ENCODE measurements at places on chromosomes 4 and X.

GRCh38 chr4:1684506-1685234, 557 bp upstream of the FAM53A start:
- no peak for DNase-seq

DNA sequence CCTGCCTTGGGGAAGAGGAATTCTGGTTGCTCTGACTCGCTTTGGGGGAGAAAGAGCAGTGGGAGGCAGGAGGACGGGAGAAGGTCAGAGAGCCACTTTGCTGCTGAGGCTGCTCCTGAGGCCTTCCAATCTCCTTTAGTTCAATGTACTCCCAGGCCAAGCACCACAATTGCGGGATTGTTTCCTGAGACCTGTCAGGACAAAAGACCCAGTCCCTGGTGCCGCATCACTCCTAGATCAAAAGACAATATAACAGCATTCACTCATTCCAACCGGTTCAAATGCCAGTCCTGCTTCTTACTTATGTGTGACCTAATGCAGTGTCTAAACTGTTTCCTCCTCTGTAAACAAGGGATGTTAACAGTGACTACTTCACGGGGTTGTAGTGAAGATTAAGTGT, 106.4 kb downstream of the TRIML1 start:
- DNase-seq, result no peak

- DNase-seq, result no peak
Measured at GRCh38 chr4:74112399-74113105, 13.6 kb upstream of the CXCL2 start.

- DNase-seq, result no peak
Measured at GRCh38 chrX:150161193-150161592, 201.9 kb upstream of the MAMLD1 start.

DNA sequence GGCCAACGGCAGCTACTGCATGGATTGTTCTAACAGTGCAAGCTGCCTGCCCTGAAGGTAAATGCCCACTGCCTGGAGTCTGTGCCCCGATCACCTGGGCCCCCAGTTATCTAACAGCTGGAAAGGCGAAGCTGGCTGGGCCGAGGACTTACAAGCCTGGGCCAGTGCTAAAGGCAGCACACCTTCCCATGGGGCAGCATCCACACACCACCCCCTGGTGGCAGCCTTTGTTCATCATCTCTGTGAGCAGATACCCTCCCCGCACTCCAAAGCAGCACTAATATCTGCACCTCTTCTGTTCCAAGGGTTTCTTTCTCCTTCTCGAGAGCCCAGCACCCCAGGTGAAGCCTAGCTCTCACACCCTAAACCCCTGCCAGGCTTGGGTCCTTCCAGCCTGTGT, 7.6 kb downstream of the SLC2A9 start:
- peak; percentile 23 for DNase-seq

- DNase-seq, result no peak
Measured at GRCh38 chr4:102217345-102217744, 127.9 kb downstream of the SLC39A8 start.

- no peak for DNase-seq
Measured at GRCh38 chr4:41687971-41688370, 60.6 kb downstream of the PHOX2B start.

GRCh38 chrX:19626230-19626629, 110.9 kb upstream of the MAP3K15 start:
- no peak for DNase-seq

GRCh38 chrX:102745857-102746584, 25.5 kb downstream of the GPRASP3 start:
- DNase-seq, result no peak

GRCh38 chr4:82713856-82714255, 84.7 kb downstream of the SCD5 start:
- DNase-seq, result no peak

GRCh38 chr4:174260099-174260498, 23.4 kb downstream of the FBXO8 start:
- DNase-seq, result no peak

DNA sequence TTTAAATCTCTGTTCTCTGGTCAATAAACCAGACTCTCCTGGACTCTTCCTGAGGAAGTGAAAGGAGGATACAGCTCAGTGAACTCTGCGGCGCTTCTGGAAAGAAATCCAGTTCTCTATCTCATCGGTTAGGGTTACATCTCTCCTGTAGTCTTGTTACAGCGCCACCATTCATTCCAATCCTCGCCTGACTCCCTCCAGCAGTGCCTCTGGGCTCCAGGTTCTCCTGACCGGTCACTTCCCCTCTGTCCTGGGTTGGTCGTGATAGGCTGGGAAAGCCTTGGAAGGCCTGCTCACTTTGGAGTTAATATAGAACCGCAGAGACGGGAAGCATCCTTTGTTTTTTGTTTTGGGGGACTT, 97.0 kb upstream of the STOX2 start:
- DNase-seq, result no peak

- peak; percentile 10 for DNase-seq
Measured at GRCh38 chr4:80361329-80361900, 25.9 kb downstream of the CFAP299 start.

- no peak for DNase-seq
Measured at GRCh38 chrX:43676971-43677572, 21.0 kb downstream of the MAOA start.

GRCh38 chr4:93730760-93731159, 97.8 kb upstream of the ATOH1 start:
- no peak for DNase-seq

GRCh38 chr4:185809121-185809520, 2.9 kb downstream of the SORBS2 start:
- DNase-seq, result peak; percentile 19

GRCh38 chr4:8939160-8939839, 67.7 kb upstream of the HMX1 start:
- DNase-seq, result no peak

GRCh38 chr4:143188136-143189088, 3.7 kb downstream of the USP38 start:
- no peak for DNase-seq

DNA sequence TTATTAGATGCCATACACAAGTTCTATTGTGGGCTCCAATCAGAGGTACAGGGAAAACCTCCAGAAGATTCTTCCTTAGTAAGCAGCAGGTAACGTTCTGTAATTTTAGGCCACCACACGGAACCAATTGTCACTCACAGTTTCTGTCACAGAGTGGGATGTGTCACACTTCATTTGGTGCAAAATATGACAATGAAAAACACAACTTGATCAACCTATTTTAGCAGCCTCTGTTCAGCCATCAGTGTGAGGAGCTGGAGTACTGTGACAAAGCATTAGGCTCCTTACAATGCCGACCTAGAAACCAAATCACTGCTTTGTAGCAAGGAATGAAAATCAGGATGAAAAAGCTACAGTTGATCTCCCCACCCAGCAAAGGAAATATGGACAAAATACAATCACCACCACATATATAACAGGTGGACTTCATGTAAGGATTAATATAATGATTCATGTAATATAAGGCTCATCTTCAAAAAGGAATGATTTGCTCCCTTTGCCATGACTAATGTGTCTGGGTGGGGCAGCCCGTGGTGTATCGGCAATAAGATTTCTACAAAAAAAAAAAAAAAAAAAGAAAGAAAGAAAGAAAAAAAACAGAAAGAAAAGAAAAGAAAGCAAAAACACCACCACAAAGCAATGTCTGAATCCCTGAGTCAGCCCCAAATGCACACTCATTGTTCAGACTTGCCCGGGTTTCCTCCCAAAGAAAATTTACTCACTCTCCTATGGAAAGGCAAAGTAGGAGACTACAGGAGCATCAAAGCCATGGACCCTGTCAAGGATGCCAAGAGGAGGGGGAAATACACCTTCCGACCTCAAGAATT, 36.0 kb downstream of the SLC9A7 start:
- DNase-seq, result no peak

- no peak for DNase-seq
Measured at GRCh38 chr4:86825511-86825910, 23.7 kb downstream of the SLC10A6 start.

DNA sequence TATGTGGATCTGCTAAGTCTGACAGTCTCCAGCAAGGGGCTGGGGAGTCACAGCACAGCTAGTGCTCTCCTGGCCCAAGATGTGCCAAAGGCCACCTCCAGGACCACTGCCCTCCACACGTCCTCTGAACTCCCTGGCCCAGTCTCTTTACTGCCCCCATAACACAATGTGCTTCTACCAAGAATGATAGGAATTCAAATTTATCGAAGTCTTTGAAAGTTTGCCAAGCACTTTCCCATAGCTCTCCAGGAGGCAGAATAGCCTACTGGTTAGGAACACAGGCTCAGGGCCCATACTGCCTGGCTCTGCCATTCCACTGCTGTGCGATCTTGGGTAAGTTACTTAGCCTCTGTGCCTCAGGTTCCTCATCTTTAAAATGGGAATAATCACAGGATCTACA, 86.7 kb downstream of the NHSL2 start:
- no peak for DNase-seq

GRCh38 chrX:150879855-150880807, 18.3 kb downstream of the CD99L2 start:
- DNase-seq, result no peak

DNA sequence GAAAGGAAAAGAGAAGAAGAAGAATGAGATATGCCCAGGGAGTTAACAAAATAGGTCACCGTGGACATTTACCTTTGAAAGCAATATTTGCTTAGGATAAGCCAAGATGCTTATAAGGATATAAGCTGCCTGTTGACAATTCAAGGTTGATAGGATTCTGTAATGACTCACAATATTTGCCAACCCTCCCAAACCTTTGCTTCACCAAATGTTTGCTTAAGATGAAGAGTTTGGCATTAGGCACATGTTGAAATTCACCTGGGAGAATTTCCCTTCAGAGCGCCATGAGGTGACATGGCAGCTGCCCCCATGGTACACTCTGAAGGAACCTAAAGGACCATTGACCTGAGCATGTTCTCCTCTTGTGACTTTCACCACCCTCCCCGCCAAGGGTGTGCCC, 4.6 kb downstream of the PALLD start:
- peak; percentile 42 for DNase-seq

DNA sequence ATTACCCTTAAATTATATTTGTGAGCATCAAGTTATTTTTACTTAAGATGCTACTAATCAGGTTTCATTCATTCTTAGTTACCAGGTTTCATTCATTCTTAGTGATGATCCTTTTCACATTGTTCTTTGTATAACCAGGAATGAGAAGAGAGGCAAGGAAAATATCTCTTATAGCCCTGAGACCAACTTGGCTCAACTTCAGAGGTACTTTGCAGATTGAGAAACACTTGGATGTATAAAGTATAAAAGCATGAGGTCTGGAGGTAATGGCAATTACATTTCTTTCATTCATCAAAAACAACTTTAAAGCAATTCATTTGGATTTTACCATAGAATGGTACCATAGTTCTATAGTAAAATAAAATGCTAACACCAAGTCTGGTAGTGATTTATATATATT, 231.0 kb downstream of the PRDM5 start:
- no peak for DNase-seq

DNA sequence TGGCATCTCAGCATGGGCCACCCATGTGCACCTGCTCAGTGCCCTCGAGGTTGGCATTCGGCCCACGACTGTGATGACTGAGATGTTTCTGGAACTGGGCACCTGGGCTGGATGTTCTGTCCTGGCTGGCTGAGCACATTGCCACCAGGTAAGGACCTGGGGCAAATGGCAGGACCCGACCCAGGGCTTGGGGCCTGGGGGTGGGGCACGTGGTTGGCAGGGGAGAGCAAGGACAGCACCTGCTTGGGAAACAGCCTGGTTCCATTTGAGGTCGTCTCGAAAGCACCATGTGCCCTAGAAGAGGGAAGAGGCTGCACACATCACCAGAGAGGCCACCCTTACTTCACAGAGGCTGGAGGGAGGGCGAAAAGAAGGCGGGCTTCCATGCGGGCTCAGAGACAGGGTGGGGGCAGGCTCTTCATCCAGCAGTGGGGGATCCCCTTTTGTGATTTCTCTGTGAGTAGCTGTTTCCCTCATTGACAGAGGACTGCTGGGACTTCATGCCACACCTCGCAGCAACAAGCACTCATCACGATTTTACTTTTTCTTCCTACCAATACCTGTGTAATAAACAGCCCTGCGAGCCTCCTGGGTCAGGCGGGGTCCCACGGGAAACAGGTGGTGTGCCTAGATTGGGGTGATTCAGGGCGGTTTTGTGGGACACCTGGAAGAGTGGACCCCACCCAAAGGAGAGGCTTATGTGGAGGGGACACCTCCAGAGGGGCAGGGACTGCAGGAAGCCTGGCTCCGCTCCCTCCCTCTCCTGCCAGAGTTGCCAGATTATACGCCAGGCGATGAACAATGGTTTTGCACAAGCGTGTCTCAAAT, 12.0 kb downstream of the TMEM187 start:
- no peak for DNase-seq

DNA sequence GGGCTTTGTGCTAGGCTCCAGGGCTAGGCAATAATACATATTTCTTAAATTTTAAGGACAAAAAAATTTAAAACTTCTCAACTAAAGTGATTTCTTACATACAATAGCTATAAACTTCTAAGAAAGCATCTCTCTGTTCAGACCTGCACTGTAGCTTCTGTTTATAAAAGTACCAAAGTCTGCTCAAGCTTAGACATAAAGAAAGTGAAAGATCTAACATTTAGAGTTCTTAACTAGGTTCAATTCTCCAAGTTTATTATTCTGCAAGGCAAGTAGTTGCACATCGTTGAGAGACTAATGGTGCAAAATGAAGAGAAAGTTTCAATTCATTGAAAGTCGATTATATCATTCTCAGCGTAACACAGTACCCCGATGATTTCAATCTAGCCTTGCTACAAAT, 857.4 kb upstream of the HTR2C start:
- no peak for DNase-seq

- DNase-seq, result peak; percentile 26
Measured at GRCh38 chr4:168585168-168586091, 88.6 kb downstream of the PALLD start.

- DNase-seq, result no peak
Measured at GRCh38 chrX:47514533-47515235, 31.7 kb upstream of the ZNF41 start.

DNA sequence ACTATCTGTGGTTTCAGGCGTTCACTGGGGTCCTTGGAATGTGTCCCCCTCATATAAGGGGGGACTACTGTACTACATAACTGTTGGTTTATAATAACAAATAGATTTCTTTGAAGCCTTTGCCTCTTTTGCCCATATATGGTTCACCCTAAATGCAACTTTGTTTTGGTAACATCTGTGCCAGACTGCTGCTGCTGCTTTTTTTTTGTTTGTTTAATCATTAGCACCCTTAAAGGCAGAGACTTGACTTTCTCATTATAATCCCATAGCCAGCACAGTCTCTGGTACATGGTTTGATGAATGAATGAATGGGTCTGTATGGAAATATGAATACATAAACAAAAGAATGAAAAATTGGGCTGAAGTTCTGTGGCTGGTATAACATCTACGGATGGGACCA, 80.2 kb upstream of the LHFPL1 start:
- no peak for DNase-seq

DNA sequence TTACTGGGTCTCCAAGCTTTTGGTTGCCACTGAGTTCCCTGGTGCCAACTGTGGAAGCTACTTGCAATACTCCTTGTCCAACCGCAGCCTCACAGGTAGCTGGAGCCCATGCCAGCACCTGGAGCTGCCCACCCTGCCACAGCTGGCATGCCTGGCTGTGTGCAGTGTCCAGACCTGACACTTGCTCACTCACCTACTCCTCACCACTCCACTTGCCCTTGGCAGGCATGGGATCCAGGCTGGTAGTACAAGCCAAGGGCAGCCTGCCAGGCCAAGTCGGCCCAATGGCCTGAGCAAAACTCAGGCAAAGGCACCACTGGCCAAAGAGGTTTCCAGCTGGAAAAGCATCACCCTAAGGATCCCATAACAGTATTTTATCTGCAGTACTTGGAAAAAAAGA, 246.3 kb downstream of the PDGFC start:
- no peak for DNase-seq

GRCh38 chrX:20471483-20471882, 204.8 kb upstream of the RPS6KA3 start:
- DNase-seq, result no peak

Data from NCI-H510A treated with DMSO at 0.1 percent for 48 hours (cell line).